ENCODE measurements at places on chromosomes 5 and 9.

- DNase-seq: no peak
Measured at GRCh38 chr5:144028058-144028457, 142.4 kb downstream of the YIPF5 start.

DNA sequence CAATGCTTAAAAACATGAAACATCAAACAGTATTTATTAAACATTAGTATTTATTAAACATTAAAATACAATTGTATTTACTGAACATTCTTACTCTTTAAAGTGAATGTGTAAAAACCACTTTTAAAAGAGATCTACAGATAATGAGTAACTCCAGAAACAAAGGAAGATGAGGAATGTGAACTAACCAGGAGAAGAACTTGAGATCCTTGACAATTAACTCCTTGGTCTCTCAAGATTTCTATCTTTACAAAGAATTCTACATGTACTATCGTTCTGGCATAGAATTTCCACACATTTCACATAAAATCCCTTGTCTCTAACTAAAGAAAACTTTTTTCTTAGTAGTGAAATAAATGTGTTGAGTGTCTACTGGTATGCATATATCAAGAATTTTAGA is 28.7 kb upstream of the IFNE start:
- DNase-seq: no peak

DNA sequence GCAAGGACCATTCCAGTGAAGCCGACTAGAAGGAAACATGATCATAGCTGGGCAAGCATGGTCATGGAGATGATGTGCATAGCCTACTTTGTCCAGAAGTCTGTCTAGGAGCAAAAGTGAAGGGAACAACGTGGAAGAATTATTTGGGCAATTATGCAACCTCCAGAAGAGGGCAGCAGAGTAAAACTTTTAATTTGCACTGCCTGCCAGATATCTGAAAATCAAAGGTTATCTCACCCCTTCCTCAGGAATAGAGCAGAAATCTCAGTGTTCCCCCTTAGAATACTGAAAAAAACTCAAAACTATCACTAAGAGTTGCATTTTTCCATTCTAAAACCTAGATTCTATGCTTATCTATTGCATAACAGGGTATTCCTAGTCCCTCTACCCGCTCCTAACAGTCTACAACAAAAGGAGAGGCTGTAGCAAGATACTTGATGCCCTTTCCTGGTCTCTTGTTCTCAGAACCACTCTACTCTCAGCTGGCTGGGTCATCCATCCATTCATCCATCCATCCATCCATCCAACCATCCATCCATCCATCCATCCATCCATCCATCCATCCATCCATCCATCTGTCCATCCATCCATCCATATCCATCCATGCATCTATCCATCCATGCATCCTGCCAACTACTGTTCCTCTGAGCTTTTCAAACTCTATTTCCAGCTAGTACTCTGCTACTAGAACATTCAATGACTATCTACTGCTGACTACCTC is 8.4 kb upstream of the SETD9 start:
- DNase-seq: no peak

- no peak for DNase-seq
Measured at GRCh38 chr5:142537938-142538337, 148.0 kb downstream of the FGF1 start.

DNA sequence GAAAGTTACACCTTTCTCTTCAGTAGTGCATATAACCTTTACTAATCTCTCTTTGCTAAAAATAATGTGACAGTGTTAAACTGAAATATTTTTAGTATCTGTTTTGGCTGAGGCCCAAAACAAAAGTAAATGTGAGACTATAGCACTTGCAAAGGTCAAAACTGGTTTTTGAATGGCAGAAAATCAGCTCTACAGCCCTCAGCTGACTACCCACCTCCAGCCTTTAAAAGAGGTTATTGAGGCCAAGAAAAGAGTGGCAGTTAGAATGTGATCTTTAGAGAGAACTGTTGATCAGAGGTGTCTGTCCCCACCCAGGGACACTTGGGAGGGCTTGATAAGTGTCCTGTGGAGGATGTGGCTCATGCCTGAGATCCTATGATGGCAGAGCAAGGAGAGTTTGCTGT is 30.9 kb downstream of the PRKACG start:
- DNase-seq: no peak

- DNase-seq: no peak
Measured at GRCh38 chr5:130397132-130397531, 492.9 kb downstream of the CHSY3 start.

- no peak for DNase-seq
Measured at GRCh38 chr9:130626249-130626996, 38.0 kb upstream of the PRDM12 start.

DNA sequence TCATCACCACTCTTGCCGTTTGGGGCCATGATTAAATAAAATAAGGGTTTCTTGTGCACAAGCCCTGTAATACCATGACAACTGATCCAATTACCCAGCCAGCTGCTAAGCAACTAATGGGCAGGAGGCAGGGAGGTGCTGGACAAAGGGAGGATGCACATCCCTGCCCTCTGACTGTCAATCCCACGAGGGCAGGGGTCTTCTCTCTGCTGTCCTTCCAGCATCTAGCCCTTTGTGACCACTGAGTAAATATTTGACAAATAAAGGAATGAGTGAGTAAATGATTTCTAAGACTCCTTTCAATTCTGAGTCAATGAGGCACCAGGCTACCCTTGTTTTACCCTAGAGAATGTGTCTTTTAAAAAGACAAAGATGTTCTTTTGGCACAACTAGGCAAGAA is 247.1 kb downstream of the SYK start:
- no peak for DNase-seq

- DNase-seq: no peak
Measured at GRCh38 chr9:77511525-77511924, 136.6 kb downstream of the GNA14 start.

DNA sequence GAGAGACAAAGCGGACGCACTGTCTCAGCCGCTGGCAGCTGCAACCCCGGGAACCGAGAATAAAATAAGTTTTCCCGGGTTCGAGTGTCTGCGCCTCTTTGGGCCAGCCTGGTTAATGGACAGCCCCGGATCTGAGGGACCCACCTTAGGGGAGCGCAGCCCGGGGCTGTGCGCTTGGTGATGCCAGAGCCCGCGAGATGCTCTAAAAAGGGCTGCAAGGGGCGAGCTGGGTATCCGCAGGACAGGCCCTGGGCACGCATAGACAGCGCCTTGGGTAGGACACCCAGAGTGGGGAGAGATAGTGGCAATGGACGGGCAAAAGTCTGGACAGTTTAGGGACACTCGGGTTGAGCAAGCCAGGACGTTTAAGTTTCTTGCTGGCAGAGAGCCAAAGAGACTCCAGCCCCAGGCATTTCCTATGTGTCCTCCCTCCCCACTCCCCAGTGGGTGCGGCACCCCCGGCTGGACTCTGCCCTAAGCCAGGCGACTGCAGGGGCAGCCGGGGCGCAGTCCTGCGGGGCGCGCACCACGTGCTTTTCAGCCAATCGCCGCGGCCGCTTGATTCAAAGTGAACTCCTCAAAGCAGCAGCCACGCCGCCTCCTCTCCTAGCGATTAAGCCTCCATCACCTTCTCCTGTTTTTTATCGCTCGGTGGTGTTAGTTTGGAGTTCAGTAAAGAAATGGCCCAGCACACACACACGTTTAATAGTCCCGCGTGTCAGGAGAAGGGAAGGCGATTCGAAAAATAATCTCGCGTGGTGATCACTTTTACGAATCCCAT is 616 bp upstream of the ENC1 start:
- peak; percentile 63 for DNase-seq

GRCh38 chr9:6024035-6024554 is 8.7 kb upstream of the RANBP6 start:
- peak; percentile 32 for DNase-seq

GRCh38 chr5:68288707-68289134 is 73.2 kb downstream of the PIK3R1 start:
- DNase-seq: no peak

- no peak for DNase-seq
Measured at GRCh38 chr9:18707489-18708205, 233.7 kb downstream of the ADAMTSL1 start.

DNA sequence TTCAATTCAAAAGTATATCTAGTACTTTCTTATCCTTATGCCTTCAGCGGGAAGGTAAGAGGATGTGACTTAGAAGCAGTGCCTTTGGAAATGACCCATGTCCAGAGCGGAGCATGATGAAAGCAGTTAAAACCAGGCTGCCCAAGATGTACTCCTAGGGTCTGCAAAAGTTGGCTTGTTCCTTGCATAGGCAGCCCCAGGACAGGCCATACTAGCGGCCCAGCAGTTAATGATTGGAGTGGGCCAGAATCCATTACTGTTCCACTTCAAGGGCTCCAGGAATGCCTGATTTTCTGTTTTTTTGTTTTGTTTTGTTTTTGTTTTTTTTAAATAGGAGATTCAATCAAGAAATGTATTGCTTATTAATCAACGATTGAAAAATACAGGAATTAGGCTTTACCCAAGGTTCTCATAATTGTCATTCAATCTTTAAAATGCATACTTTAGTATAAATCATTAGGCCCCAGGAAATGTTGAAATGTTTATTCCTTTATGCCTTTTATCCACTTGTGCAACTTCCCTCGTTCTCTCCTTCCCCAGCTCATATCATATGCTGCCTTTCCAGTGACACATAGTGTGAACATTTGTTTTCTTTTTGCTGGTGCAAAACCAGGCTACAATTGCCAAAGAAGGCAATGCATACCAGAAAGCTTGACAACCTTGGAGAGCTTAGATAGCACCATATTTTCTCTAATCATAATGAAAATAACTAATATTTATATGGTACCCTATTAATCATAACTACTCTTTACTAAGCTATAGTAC is 190.8 kb downstream of the ARHGEF28 start:
- DNase-seq: no peak

DNA sequence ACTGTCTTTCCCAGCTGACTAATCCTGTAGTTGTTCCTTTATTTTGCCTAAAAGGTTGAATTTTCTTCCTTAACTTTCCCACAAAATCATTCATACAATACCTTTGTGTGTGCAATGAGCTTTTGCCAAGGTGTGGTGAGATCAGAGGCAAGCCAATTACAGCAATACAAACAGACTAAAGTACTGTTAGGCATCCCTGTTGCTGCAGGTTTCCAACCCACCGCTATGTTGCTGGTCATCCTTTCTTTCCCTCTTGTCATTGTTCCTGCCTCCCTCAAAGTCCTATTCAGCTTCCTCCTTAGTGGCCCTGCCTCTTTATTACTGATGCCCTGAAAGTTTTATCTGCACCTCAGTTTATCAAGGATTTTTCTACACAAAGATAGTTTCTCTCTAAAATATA is 22.1 kb downstream of the ITGA2 start:
- no peak for DNase-seq

DNA sequence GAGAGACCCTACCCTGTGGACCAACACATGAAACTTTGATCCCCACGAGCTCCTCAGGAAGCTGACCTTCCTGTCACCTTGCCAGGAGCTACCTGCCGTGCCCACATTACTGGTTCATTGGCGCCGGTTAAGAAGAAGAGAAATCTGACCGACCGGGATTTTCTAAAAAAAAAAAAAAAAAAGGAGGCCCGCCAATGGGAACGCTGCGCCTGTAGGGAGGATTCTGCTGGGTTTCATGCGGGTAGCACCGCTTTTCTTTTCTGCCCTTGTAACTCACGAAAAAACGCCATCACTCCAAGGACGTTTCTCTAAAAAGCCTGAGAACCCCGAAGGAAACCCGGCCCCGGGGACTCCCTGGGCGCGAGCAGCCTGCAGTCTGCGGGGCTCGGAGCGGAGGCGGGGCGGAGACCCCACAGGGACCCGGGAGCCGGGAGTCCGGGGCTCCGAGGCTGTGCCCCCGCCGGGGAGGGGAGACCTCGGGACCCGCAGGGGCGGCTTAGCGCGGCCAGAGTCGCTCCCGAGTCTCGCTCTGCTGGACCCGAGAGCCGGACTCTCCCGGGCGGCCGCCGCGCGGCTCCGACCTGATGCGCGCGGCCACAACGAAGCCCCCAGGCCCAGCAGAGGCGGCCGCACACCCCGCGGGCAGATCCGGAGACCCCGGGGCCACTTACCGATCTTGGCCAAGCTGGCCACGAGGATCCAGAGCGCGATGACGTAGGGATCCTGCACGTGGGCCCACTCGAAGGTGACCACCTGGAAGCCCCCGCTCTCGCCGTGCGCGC is 617 bp downstream of the SLC9A3 start:
- DNase-seq: no peak

DNA sequence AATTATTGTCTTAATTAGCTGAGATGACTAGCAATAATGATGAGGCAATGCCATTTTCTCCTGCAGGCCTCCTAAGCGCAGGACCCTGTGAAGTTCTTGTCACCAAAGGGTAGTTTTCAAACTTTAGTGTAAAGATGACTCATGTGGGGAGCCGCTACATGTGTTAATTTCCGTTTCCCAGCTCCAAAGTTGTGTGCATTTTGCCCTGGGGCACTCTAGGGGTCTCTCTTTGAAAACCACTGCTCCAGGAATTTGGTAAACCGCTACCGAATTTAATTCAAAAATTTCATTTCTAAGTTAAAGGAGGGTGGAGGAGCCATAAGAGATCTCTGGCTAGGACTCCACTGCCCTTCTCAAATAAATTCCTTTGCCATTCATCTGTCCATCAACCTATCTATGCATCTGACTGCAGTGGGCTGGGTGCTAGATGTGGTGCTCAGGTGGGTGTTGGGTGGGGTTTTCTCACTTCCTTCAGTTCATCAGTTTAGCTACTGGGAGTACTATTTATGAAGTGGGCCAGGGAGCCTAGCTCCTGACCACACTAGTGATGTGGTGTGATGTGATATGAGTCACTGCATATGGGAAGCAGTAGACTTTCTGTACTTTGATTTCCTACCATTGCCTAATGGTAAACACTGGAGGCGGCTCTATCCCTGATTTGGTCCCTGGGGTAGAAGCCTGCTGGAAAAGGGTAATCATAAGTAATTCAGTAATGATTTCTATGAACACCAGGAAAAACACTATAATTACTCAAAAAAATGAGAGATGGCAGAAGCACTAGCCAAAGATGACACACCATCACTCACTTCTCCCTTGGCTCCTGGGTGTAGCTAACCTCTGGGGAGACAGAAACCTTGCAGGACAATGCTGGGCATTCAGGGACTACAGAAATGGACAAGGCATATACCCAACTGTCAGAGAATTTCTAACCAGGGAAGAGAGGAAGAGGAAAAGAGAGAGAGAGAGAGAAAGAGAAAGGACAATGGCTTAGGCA is 4.0 kb upstream of the ZSWIM6 start:
- DNase-seq: peak; percentile 39

Data from stimulated activated CD8-positive, alpha-beta memory T cell treated with anti-CD3 and anti-CD28 coated beads, Interleukin-4, amount 100 ng/mL, for 48 hours (primary cell).